Lower leg skin (tissue), 4 donors: ENCODE measurements at places on chromosomes 2 and 18.
A peak's percentile ranks its signal among the peaks of the same experiment; 100 is the strongest.

- no peak for DNase-seq
Measured at GRCh38 chr2:230974096-230974913, 21.6 kb upstream of the SPATA3 start.

DNA sequence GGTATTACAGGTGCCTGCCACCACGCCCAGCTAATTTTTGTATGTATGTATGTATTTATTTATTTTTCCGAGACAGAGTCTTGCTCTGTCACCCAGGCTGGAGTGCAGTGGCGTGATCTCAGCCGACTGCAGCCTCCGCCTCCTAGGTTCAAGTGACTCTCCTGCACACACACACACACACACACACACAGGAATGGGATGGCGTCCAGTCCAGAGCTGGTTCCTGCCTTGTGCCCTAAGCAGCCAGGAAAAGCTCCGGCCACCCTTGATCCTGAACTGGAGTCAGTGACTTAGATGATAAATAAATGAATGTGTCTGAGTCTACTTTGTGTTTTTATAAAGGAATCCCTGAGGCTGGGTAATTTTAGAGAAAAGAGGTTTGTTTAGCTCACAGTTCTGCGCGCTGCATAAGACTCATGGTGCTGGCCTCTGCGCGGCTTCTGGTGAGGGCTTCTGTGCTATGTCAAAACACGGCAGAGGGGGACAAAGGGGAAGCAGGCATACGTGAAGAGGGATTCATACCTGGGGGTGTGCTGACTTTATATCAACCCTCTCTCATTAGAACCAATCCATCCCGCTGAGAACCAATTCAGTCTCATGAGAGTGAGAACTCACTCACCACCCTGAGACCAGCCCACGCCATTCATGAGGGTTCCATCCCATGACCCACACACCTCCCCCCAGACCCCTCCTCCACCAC is 59.7 kb upstream of the PHLPP1 start:
- peak; percentile 70 for DNase-seq

- DNase-seq, result no peak
Measured at GRCh38 chr2:69916106-69916505, 1.2 kb downstream of the MXD1 start.

DNA sequence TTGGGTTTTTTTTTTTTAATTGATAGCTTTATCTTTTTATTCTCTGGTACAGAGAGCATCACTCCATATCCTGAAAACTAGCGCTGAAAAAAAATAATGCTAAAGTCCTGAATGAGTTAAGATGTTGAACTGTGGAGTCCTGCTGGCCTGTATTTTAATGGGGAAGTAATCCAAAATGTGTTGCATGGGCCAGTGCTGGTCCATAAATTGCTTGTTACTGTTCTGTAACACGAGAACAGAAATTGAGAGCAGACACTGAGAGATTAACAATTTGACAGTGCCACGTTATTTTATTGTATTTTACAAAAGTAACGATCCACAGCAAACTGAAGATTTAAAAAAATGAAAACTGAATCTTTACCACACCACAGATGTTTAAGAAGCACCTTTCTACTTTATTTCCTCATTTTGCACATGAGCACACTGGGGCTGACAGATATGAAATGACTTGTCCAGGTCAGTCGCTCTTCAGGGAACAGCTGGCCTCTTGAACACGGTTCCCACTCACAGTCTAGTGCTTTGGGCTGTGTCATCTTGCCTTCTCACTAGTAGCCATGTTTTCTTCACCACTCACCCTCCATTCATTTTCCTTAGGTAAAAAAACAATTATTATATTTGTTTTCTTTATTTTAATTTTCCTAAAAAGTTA is 35.3 kb downstream of the ZCCHC2 start:
- DNase-seq, result no peak

DNA sequence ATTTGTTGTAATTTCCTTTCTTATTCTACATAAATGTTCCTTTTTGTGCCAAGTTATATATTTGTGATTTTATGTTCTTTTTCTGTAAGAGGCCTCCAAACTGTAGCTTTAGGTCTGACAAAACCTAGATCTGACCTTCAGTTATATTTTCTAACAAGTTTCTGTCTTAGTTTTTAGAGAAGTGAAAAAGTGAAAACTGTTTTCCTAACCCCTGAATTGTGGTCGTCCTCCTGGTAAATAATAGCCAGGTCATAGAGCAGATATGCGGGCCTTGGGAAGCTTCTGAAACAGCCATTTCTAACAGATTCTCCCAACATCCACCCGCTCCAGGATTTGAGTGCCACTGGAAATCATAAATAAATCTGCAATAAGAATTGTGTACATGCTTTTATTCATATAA is 398.4 kb upstream of the CWC22 start:
- DNase-seq, result no peak

DNA sequence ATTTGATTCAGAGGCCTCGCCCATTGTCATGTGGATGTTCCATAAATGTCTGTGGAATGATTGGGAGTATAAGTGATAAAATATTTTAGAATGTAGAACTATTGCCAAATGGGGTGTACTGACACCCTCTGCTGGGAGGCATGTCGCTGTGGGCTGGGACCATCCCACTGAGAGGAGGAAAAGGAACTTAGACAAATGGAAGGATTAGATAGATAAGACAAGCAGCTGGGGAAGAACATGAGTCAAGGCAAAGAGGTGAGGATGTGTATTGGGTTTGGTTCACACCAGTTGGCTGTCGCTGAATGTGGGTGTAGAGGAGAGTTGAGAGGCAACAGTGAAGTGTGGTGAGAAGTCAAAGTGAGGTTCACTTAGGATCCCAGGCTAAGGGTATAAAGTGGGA is 4.0 kb downstream of the C2orf74 start:
- no peak for DNase-seq

DNA sequence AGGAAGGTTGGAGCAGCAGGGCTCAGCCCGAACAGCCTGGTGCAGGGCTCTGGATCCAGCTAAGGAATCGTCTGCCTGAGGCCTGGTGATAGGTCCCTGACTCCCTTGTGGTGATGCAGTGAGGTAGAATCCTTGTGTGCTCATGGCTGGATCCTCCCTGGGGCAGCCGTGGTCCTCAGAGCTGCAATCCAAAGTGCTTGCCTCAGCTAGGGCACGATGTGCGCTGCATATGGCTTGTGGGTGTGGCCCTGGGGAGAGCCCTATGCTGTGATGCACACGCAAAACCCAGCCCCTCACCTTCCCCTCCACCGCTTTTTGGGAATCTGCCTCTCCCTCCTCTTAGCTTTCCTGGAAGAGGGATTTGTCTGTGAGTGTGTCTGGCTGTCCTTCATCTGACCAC is 142.2 kb downstream of the DYSF start:
- DNase-seq, result no peak

- DNase-seq, result no peak
Measured at GRCh38 chr2:151728804-151729414, 5.4 kb downstream of the NEB start.

- DNase-seq, result no peak
Measured at GRCh38 chr2:236714080-236714479, 144.5 kb downstream of the ACKR3 start.

DNA sequence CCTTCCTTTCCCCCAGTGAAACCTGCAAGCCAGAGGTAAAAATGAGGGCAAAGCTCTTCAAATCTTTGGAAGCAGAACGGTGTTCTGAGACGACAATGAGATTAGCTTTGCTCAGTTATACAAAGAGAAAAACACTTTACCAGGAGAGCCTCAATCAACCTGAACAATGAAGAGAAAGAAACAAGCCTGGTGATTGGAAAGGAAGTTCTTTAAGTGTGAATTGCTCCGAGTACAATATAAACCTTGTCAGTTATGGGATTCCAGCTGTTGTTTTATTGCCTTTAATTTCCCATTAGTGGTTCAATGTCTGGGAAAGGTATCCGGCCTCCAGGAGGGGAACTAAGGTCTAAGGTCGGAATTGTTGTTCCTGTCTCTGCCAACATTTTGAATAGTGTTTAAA is 901.6 kb downstream of the EPHA4 start:
- DNase-seq, result no peak

GRCh38 chr2:1259746-1260145 is 153.5 kb upstream of the TPO start:
- DNase-seq, result no peak

GRCh38 chr18:58591286-58591685 is 37.6 kb downstream of the ALPK2 start:
- DNase-seq, result no peak

GRCh38 chr18:10081492-10081891 is 167.7 kb downstream of the VAPA start:
- DNase-seq, result peak; percentile 61

DNA sequence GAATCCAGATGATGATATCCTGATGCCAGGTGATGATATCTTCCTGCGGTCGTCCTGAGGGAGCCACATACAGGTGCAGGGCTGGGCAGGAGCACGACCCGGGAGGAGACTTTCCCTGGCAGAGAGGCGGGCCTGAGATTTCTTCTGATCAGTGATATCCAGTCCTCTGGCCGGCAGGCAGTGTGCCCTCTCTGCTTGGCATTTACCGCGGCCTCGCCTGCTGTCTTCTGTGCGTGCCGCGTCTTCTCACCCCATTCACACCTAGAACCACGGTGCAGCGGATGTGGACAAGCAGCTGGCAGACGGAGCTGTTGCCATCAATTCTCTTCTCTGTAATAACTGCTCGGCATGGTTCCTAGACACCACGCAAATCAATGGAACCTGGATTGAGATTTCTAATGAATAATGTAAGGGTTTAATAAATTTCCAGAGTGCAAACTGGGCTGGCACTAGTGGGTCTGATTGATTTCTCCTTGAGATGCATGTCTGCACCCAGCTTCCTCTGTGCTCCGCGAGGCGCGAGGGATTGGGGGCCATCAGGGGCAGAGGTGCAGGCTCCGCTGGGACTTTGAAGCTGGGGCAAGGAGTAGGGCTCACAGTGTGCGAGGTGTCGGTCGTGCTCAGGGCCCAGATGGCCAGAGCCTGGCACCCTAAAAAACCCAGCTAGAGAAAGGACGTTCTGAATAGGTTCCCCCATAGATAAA is 208.9 kb upstream of the HDAC4 start:
- DNase-seq, result no peak

GRCh38 chr2:45731141-45731540 is 79.7 kb downstream of the PRKCE start:
- DNase-seq, result no peak

- DNase-seq, result no peak
Measured at GRCh38 chr18:10840743-10841142, 308.6 kb downstream of the PIEZO2 start.

DNA sequence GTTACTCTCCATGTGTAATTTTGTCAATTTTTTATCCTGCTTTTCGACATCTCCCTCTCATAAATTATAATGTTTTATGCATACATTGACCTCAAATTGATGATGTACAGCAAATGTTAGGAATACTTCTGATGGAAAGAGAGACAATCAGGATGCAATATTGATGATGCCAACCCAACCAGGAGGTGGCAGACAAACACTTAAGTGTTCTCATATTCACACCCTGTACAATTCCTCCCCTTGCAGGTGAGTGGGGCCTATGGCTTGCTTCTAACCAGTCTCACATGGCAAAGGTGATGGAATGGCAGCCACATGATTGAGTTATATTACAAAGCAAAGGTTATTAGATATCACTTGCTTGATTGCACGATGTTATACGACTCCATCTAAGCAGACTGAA is 594.3 kb upstream of the REG3G start:
- no peak for DNase-seq

DNA sequence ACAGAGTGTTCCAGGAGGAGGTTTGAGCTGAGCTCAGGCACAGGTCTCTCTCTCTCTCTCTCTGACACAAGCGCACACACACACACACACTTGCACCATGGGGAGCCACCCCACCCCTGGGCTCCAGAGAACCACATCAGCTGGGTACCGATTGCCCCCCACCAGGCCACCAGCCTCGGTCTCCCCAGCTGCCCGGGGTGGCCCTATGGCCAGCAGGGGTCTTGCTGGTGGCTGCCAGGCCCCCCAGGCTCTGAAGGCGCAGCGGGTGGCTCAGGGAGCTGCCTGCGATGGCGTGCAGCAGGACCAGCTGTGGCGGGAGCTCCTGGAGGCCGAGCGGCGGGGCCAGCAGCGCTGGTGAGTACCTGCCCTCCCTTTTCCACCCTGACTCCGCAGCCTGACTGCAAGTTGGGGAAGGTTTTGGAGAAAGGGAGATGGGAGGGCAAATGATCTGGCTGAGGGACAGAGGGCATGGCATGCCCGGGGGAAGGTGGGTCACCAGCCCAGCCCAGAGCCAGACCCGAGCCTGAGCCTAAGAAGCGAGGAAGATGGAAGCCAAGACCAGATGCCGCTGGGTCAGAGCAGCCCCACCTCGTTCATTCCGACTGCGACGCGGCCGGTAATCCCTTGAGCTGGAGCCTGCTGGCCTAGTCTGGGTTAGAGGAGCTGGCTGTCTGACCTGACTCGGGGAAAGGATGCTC is 21.9 kb upstream of the SLC66A3 start:
- no peak for DNase-seq

GRCh38 chr18:74378179-74378682 is 62.6 kb downstream of the C18orf63 start:
- peak; percentile 78 for DNase-seq

DNA sequence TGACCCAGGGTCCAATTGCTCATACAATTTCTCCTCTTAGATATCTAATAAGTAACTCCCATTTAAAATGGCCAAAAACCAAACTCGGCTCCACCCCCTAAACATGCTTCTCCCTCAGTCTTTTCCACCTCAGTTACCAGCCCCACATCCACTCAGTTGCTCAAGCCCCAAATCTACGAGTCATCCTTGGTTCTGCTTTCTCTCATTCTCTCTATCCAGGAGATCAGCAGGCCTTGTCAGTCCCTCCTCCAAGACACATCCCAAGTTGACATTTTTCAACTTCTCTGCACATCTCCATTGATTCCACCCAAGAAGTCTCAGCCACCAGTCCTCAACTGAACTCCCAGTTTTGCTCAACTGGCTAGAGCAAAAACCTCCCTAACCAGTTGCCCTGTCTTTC is 40.5 kb upstream of the RTN4 start:
- no peak for DNase-seq

DNA sequence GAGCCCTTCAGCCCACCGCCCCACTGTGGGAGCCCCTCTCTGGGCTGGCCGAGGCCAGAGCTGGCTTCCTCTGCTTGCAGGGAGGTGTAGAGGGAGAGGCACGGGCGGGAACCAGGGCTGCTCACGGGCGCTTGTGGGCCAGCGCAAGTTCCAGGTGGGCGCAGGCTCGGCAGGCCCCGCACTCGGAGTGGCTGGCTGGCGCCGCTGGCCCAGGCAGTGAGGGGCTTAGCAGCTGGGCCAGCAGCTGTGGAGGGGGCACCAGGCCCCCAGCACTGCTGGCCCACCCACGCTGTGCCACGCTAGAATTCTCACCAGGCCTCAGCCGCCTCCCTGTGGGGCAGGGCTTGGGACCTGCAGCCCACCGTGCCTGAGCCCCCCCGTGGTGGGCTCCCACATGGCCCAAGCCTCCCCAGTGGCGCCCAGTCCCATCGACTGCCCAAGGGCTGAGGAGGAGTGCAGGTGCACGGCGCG is 45.2 kb downstream of the SLC5A7 start:
- DNase-seq, result no peak
